ENCODE measurements at places on chromosomes 16 and 17.
A peak's percentile ranks its signal among the peaks of the same experiment; 100 is the strongest.

DNA sequence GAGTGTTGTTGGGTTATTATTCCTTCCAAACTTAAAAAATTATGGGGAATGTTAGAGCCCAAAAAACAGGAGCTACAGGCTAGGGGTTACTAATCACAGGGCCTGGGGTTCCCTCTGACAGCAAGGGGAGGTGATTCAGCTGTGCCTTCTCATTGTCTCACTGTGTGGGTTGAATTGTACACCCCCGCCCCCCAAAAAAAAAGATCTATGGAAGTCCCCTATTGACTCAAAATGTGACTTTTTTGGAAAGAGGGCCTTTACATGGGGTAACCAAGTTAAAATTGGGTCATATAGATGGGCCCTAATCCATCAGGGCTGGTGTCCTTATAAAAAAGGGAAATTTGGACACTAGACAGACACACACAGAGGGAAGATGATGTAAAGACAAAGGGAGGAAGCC lies 190.2 kb downstream of the SOX9 start:
- DNase-seq, result no peak

GRCh38 chr16:1050516-1050915 lies 22.0 kb upstream of the SSTR5 start:
- no peak for DNase-seq

- DNase-seq, result peak; percentile 70
These were observed 58.5 kb downstream of the TMEM235 start for GRCh38 chr17:78289802-78290363.

DNA sequence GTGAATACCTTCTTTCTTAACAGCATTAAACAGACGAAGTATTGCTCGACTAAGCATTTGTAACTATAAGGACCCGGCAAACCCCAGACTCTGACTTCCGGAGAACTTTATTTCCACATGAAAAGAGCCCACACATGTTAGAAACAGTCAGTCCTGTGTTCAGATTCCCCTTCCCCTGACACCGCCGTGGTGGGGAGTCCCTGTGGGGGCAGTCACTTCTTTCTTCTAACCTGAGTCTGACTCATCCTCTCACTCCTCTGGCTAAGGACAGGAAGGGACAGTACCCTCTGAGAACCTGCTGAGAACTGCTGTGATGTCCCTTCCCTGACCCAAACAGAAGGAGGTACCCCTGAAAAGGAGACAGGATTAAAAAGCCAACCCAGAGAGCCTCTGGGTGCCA lies 165.1 kb downstream of the XYLT1 start:
- no peak for DNase-seq

- no peak for DNase-seq
These were observed 27.4 kb downstream of the KIAA0513 start for GRCh38 chr16:85054948-85055492.
